ENCODE measurements at places on chromosomes 16 and 17.

- DNase-seq: peak; percentile 81
These were observed 1.0 kb downstream of the VEZF1 start for GRCh38 chr17:57986841-57987580.

GRCh38 chr16:66409156-66409555 lies 17.9 kb upstream of the BEAN1 start:
- DNase-seq: peak; percentile 77

DNA sequence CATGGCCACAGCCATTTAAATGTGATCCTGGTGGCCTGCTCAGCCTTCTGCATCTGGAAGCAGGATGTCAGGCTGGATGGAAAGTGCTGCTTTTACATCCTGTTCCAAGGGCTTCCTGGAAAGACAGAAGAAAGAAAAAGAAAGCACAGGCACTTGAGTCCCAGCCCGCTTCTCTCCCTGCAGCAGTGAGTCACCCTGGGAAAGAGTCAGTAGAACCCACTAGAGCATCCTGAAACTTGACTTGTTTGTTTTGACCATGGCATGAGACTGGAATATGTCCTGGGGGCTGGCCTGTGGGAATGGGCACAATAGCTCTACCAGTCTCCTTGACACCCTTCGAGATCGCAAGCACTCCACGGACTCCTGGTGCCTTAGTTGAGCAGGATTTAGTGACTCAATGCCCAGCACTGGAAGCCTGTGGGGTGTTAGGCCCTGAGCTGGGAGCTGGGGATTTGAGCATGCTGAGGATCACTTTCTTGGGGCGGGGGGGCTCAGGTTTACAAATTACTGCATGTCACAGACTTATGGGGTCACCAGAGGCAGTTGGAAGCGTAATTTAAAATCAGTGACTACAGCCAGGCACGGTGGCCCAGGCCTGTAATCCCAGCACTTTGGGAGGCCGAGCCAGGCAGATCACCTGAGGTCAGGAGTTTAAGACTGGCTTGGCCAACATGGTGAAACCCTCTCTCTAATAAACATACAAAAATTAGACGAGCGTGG lies 22.1 kb upstream of the GNA13 start:
- DNase-seq: peak; percentile 79

- no peak for DNase-seq
These were observed 9.2 kb downstream of the ATP6V0A1 start for GRCh38 chr17:42467889-42468288.

DNA sequence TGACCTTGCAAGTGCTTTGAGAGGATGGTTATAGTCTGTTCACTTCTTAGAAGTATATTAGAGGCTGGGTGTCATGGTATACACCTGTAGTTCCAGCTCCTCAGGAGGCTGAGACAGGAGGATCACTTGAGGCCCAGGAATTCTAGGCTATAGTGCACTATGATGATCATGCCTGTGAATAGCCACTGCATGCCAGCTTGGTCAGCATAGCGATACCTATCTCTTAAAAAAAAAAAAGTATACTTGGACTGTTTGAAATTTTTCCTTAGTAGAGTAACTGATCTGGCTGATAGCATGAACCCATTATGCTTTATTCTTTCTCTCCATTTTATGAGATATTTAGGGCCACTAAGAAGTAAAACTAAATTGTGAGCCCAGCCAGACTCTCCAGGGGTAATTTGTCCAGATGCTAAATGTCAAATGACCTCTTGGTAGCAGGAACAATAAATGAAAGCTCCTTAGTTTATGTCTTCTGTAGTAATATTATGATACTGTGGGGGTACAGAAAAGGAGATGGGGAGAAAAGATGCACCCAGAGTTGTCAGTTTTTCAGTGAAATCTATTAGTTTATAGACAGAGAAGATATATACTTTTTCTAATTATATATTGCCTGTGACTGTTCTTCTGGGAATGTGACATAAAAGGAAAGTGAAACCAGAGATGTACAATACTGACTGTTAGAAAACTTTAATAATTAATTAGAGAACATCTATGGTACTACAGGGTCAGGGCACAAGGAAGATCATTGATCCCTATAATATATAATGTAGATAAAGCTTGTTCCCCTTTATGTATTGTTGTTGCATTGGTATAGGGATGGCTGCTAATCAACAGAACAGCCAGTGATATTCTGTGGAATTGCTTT lies 335.3 kb upstream of the TBX2 start:
- peak; percentile 16 for DNase-seq

DNA sequence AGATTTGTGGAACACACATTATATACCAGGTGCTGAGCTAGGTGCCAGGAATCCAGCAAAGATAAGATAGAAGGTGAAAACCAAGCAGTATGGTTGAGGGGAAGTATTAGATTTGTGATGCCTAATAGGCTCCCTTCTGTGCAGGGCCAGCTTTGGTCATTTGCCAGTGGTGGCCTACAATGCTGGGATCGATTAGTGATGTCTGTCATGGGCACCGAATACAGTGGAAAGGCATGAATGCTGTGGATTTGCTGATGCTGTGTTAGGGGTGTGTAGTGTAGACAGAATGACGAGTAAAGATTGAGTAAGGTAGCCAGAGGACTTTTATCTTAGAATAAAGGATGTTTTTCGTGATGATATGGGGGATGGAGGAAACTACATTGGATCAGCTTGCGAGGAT lies 48.9 kb downstream of the SNX29 start:
- DNase-seq: no peak

GRCh38 chr16:89437251-89437987 lies 52.9 kb downstream of the ANKRD11 start:
- no peak for DNase-seq

GRCh38 chr17:71200597-71200996 lies 920.2 kb upstream of the SOX9 start:
- no peak for DNase-seq

Data from fibroblast of skin of back (primary cell).